Stimulated activated CD4-positive, alpha-beta T cell treated with anti-CD3 and anti-CD28 coated beads, Interleukin-15, amount 100 ng/mL, for 24 hours (primary cell): ENCODE measurements at places on chromosomes 11 and 22.
A peak's percentile ranks its signal among the peaks of the same experiment; 100 is the strongest.

- no peak for DNase-seq
Measured at GRCh38 chr22:25420925-25421904, 143.3 kb upstream of the GRK3 start.

GRCh38 chr11:44728491-44728910, 1.7 kb downstream of the TSPAN18 start:
- no peak for DNase-seq

DNA sequence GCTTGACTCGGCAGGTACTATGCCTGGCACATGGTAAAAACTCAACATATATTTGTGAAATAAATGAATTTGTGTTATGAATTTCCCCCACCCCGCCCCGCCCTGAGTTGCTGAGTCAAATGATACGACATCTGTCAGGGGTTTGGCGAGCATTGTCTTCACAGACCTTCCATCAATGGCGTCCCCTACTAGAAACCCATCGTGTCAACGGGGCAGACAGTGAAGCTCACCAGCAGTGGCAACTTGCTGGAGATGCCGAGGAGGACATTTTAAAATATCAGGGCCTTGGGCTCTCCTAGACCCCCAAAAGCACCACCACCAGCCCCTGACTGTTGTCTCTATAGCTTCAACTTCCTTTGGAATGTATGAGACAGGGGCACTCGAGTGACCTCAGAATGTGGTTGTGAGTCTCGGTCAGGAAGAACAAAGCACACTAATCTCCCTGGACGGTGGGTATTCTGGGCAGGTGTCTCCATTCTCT, 761 bp upstream of the NXF1 start:
- peak; percentile 45 for DNase-seq

DNA sequence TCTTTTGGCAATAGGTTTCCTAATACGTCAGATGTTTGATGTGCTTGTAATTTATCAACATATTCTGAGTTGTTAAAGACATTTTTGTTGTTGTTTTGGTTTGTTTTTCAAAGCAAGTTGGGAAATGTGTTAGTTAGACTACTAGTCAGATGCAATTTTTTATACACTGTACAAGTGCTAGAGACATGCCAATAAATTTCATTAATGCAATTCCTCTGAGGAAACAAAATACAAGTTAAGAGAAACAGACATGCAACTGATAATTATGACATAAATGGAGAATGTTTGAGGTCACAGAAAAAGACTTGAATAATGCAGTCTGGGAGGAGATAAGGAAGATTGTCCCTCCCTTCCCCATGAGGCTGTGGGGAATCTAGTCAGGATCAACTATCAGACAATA, 5.9 kb downstream of the OR51T1 start:
- DNase-seq: no peak

DNA sequence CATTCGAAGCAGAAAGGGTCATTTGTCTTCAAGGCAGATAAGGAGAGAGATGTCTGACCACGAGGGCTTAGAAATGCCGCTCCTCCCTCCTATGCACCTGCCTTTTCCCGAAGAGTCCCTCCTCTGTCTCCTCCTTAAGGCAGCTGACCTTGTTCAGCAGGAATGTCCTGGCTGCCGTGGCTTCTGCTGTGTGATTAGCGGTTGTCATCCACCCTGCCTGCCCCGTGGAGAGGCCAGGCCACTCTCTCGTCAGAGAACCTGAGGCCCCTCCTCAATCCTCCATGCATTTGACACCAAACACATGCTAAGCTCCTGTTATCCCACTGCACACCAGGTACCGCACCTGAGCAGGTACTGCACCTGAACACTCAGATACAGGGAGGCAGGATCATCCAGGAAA, 834.6 kb downstream of the TBC1D22A start:
- no peak for DNase-seq

DNA sequence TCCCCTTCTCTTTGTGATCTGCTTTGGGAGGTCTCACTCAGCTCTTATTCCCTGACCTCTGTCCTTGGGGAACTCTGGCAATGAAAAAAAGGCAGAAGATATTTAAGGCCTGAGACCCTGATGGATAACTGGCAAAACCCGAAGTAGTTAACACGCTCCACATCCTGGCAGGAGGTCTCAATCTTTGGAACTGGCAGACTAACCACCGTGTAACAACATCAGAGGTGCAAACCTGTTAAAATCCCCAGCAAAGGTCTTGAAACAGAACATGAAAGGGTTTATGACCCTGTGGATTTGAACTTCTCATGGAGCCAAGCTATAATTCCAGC, 160.3 kb downstream of the DBX1 start:
- no peak for DNase-seq

- DNase-seq: no peak
Measured at GRCh38 chr11:45343444-45343843, 57.3 kb upstream of the SYT13 start.

GRCh38 chr22:44940130-44940529, 69.7 kb downstream of the PHF21B start:
- no peak for DNase-seq

DNA sequence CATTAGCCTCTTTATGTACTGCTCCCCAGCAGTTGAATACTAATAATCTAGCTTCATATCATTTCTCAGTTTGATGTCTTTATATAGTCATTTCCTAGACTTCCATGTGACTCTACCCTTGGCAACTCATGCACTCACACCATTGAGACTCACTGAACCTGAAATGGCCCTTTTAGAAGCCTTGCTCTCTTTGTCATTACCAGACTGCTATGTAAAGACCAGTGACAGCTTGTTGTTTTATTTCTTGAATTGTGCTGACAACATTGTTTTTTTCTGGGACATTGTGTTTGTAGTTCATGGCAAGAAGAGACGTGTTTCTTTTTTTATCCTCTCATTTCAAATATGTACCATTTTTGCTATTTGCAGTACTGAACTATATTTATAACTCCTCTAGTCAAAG, 256.5 kb downstream of the CNTN5 start:
- DNase-seq: no peak

DNA sequence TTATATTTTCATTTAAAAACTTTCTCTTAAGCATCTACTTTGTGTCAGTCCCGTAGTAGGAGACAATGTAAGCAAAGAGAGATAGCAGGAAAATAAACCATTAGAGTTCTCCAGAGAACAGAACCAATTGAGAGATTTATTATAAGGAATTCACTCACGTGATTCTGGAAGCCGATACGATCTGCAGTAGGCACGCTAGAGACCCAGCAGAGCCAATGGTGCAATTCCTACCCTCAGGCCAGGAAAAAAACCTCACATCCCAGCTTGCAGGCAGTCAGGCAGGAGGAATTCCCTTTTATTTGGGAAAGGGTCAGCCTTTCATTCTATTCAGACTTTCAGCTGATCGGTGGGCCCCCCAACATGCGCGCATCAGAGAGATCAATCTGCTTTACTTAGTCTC, 7.3 kb upstream of the PLEKHA7 start:
- DNase-seq: no peak

DNA sequence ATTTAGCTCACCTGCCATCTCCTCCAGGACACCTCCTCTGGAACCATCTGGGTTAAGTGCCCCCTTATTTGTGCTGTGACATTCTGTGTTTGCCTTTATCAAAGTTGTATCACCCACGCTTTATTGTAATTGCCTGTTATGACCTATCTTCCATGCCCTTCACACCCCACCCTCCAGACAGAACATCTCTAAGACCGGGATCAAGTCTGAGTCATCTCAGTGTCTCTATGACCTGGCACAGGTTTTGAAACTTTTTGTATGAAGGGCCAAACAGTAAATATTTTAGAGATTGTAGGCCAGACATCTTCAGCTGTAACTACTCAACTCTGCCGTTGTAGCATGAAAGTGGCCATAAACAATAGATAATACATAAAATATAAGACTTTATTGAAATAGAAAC, 161.8 kb downstream of the SPON1 start:
- no peak for DNase-seq

DNA sequence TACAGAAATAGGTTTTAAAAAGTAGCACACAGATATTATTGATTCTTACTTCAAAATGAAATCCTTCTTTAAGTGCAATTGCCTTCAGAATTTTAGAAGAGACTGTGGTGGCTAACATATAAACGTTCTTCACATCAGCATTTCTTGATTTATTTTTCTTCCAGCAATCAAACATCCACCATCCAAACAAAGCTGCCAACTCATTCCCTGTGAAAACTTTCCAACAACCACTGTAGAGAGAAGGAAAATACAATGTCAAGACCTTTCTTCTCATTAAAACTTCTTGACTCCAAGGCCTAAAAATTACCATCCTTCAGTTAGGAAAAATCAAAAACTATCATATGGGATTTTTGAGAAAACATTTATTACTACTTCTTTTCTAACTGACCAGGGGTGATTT, 34.0 kb upstream of the P4HA3 start:
- DNase-seq: no peak

GRCh38 chr22:50228366-50228765, 16.5 kb downstream of the TUBGCP6 start:
- DNase-seq: no peak

DNA sequence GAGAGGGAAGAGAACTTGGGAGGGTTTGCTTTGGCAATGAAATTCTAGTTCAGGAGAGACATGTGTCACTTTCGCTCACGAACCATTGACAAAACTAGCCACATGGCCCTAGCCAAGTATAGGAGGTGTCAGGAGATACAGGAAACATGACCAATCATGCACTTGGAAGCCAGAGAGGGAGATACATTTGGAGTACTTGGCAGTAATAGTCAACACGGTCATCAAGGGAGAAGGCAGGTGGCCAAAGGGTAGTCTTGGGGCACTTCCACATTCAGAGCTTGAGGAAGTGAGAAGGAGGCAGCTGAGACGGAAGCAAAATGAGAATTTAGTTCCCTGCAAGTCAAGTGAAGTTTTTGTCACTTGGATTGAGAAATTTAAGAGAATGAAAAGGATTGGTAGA, 26.4 kb upstream of the KIRREL3 start:
- DNase-seq: no peak

DNA sequence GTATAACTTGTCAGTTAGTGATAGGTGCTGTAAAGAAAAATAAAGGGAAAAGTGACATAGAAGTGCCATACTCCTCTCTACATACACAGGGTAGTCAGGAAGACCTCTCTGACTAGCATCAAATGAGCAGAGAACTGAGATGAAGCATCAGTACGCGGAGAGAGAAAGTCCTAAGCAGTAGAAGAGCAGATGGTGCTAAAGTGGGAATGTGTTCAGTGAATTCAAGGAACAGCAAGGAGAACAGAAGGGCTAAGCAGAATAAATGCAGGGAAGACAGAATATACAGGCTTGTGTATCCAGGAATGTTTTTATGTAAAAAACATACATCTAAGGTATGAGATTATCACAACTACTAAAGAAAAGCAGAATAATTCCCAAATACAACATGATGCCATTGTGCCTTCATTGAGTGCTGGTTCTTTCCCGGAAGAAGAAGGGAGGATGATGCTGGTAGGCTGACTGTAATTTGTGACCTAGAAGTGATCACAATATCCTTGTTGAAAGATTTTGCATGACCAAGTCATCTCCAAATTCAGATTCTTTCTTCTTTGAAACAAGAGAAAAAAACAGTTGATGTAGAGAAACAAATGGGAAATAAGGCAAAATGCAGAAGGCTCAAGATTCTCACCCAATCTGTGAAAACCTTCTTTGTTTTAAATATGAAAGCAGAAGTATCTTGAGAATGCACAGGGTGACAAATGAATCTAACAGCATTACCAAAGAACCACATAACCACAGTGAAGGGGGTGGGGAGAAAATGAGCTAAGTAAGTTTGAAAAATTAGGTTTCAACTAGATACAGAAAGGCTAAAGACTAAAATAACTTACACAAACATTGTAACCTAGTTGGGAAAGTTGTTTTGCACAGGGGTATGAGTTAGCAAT, 20.5 kb downstream of the MRE11 start:
- DNase-seq: no peak
